ENCODE measurements at places on chromosomes 5 and 9.
A peak's percentile ranks its signal among the peaks of the same experiment; 100 is the strongest.

DNA sequence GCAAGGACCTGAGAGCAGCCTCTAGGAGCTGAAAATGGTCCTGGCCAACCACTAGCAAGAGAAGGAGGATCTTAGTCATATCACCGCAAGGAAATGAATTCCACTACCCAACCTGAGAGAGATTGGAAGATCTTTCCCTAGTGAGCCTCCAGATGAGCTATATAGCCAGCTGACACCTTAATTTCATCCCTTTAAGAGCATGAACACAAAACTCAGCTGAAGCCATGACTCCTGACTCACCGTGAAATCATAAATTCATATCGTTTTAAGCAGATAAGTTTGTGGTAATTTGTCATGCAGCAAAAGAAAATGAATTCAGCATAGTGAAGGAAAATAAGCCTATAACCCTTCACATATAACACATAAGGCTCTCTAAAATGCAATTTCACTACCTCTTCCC is 23.5 kb downstream of the MAPKAP1 start:
- peak; percentile 53 for DNase-seq

- DNase-seq = no peak
Observed at GRCh38 chr5:125376059-125376641, 629.7 kb upstream of the ZNF608 start.

- peak; percentile 63 for DNase-seq
Observed at GRCh38 chr5:146409054-146409671, 38.0 kb upstream of the TCERG1 start.

- no peak for DNase-seq
Observed at GRCh38 chr9:134215420-134215698, 51.0 kb upstream of the RNU6ATAC start.

DNA sequence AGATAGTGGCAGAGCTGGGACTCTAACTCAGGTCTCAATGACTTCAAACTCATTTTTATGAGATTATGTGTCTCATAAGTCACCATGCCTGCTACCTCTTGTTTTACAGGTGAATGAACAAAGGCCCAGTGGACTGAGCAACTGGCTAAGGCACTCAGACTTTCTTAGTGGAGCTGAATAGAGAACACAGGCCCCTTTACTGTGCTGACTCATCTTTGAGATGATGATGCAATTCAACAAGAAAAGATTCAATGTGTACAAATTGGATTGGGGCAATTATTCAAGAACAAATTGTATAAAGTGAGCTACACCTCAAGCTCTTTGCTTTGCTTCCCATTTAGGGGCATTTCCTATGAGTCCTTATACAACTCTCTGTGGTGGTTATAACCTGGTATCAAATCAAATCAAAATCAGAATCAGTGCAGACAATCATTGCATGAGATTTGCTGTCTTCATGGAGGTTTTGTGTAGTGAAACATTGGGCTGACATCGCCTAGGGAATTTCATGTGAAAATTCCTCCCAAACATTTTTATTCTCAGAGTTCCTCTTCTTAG is 84.3 kb upstream of the PPP2R2B start:
- peak; percentile 12 for DNase-seq

DNA sequence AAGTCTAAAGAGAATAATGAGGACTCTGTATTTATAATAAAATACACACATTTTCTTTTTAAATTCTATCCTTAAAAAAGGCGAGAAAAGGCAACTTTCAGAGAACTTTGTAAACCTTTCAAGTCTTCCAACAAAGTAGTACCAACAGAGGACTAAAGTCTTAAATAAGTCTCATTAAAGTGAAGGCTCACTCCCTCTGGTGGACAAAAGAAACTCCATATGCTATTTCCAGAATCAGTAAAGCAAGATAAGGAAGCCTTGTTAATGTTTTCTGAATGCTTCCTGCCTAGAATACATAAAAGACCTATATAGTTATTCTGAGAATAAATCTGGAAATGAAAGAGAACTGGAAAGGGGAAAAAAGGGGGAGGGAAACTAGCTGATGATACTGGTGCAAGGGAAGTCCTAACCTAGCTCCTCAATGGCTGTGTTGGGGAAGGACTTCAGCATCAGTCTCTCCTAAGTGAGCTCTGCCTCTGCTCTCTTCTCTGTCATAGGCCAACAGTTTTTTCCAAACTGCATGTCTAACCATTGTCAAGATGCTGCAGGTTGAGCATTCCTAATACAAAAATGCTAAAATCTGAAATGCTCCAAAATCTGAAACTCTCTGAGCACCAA is 7.2 kb downstream of the HMGCS1 start:
- DNase-seq = peak; percentile 54

DNA sequence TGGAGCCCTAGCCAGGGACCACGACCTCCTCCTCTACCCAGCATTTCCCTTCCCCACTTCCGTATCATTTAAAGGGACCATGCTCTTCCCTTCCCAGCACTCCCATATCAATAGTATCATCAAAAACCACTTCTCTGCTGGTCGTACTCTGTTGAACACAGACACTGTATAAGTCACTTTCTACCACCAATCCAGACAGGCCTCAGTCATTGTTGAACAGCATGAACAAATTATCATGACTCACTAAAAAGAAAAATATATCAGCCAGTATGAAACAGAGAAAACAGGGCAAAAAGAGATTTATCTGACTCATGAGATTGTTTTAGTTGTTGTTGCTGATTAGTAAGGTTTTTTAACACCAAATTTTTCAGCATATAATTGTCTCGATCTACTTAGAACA is 89.8 kb downstream of the CDKN2A start:
- no peak for DNase-seq

- DNase-seq = no peak
Observed at GRCh38 chr5:151318850-151319732, 15.5 kb upstream of the SLC36A3 start.

GRCh38 chr5:123451047-123451446 is 27.8 kb upstream of the CEP120 start:
- no peak for DNase-seq

- DNase-seq = no peak
Observed at GRCh38 chr5:107134931-107135330, 535.8 kb downstream of the EFNA5 start.

DNA sequence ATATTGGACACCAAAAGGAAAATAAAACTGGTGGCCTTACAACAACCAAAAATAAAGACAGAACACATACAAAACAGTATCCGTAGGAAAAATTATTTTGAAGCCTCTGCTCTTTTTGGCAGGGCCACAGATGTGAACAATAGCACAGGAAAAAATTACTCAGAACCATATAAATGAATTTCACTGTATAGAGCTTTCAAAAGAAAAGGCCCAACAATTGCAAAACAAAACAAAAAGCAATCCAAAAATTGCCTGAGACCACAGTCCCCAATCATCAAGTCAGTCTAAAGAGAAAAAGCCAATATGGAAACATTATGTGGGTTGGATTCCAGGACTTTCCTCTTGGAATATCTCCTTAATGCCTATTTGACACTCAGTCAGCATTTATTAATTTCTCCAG is 243.8 kb downstream of the CEMIP2 start:
- no peak for DNase-seq

DNA sequence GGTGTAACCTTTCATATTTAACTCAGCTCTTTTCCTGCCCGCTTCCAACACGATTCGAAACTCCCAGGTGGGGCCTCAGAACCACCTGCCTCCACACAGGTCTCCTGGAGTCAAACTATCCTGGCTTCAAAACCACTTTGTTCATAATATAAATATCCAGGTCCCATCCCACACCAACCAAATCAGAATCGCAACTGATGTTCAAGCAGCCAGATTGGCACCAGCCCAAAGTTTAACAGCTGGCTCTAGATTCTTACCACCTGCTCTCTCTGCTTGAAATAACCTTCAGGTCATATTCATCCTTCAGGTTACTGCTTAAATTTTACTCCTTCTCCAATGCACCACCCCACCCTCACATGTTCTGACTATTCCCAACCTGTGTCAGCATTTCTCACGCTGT is 231.4 kb upstream of the TRPM3 start:
- DNase-seq = no peak

- no peak for DNase-seq
Observed at GRCh38 chr9:248278-248961, 33.8 kb downstream of the DOCK8 start.

GRCh38 chr5:10232386-10232785 is 17.3 kb downstream of the ATPSCKMT start:
- DNase-seq = no peak

GRCh38 chr5:18314192-18314778 is 680.0 kb downstream of the TAF11L14 start:
- peak; percentile 33 for DNase-seq

- DNase-seq = no peak
Observed at GRCh38 chr9:133368249-133368881, 7.5 kb downstream of the SURF4 start.

- no peak for DNase-seq
Observed at GRCh38 chr5:9841516-9842170, 211.5 kb upstream of the TAS2R1 start.

DNA sequence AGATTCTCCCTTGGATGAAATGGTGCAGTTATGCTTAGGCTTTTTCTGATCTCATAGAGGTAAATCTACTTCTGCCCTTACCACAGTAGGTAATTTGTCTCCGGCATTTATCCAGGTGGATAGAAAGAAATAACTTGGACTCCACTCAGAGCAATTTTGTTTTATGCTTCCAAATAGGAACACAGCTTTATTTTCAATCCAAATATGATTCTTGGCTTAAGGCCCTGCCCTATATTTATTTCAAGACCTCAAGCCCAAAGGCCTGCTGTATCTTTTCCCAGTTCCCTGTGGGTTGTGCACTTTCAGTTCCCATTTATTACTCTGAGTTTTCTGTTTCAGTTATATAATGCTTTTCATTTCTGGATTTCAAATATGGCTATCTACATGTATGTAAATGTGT is 274.2 kb upstream of the SMC2 start:
- no peak for DNase-seq

GRCh38 chr9:114426046-114426948 is 38.5 kb upstream of the AKNA start:
- DNase-seq = no peak

DNA sequence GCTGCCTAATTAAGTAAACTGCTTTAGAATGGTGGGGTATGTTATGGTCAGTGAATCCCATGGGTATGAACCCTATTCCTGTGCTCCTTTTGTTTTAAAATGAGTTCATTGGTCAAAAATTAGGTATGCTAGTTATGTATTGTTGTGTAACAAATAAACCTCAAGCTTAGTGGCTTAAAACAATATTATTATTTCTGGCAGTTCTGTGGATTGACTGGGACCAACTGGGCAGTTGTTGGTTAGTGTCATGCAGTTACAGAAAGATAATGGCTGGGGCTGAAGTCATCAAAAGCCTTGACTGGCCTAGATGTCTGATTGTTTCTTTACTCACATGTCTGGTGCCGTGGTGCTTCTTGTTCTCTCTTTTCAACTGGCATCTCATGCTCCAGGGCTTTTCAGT is 8.9 kb upstream of the PTAR1 start:
- DNase-seq = no peak

- DNase-seq = no peak
Observed at GRCh38 chr9:133826289-133827085, 88.3 kb upstream of the SARDH start.

- DNase-seq = no peak
Observed at GRCh38 chr5:11385251-11385900, 518.9 kb downstream of the CTNND2 start.

GRCh38 chr5:131749138-131749537 is 47.7 kb downstream of the FNIP1 start:
- no peak for DNase-seq

- DNase-seq = no peak
Observed at GRCh38 chr5:38551030-38552017, 5.1 kb downstream of the LIFR start.

DNA sequence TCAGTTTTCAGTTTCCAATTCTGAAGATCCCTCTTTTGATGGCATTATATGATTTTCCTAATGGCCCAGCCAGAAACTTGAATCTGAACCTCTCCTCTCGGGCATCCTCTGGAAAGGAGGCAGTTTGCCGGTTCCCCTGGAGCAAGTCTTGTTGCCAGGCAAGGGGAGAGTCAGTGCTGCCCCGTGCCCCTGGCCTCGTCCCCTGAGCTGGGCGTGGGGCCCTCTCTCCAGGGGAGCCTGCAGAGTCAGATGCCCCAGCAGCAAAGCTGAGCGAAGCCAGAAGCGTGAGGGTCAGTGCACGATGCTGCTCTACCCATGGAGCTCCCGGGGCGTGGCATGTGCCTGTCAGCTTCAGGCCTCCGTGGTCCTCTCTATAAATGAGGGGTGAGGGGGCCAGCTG is 14.0 kb downstream of the OLFM1 start:
- no peak for DNase-seq

DNA sequence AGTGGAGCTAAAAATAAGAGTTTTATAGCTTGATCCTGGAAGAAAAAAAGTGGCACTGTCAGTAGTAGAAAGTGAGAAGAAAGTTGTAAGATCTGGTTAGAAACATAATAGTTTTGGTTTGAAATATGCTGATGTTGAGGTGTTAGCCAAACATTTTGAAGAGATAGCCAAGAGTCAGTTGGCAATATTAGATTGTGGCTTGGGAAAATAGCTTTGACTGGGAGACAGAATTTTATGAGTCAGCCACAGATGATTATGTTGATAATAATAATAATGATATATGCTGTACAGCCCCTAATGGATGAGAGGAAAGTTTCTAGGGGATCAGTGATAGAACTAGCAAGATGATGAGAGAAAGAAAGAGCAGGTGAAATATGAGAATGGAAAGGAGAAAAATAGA is 12.4 kb upstream of the CDH18 start:
- peak; percentile 66 for DNase-seq

- DNase-seq = no peak
Observed at GRCh38 chr5:110716247-110717245, 9.9 kb downstream of the TMEM232 start.

- DNase-seq = no peak
Observed at GRCh38 chr5:159112436-159112835, 12.7 kb upstream of the EBF1 start.

- no peak for DNase-seq
Observed at GRCh38 chr9:21590058-21590996, 108.2 kb upstream of the IFNE start.

DNA sequence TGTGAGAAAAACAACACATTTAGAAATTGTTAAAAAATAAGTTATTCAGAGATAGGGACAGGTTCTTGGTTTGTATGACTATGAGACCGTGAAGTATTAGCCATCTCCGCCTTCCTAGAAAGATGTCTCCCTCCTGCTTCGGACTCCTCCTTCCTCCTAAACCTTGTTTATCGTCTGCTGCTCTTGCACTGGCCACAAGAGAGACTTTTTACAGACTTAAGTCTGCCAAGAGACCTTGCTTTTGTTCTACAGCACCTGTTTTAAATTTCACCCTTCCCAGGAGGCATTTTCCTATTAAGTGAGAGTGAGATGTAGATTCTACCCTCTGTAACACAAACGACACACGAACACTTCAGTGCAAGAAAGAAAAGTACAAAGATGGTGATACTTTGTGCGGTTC is 274.6 kb downstream of the ARHGEF28 start:
- DNase-seq = no peak

GRCh38 chr5:44646016-44646415 is 162.7 kb upstream of the MRPS30 start:
- DNase-seq = no peak

- no peak for DNase-seq
Observed at GRCh38 chr9:77194423-77194822, 17.1 kb downstream of the VPS13A start.

GRCh38 chr9:88216126-88216995 is 78.1 kb upstream of the SPATA31C2 start:
- DNase-seq = no peak

- no peak for DNase-seq
Observed at GRCh38 chr5:83404182-83404716, 67.3 kb upstream of the VCAN start.

Data from astrocyte of the cerebellum (primary cell).